ENCODE measurements at places on chromosomes 16 and 17. TPM values are rescaled to one million over a fixed set of nuclear protein-coding genes. Genes with fewer than 3 reads are reported as not detected.

The CCL17 gene
- total RNA-seq = not detected

The TANC2 gene
- total RNA-seq = 139 TPM

The OTOP2 gene
- under 0.01 TPM for total RNA-seq

DNA sequence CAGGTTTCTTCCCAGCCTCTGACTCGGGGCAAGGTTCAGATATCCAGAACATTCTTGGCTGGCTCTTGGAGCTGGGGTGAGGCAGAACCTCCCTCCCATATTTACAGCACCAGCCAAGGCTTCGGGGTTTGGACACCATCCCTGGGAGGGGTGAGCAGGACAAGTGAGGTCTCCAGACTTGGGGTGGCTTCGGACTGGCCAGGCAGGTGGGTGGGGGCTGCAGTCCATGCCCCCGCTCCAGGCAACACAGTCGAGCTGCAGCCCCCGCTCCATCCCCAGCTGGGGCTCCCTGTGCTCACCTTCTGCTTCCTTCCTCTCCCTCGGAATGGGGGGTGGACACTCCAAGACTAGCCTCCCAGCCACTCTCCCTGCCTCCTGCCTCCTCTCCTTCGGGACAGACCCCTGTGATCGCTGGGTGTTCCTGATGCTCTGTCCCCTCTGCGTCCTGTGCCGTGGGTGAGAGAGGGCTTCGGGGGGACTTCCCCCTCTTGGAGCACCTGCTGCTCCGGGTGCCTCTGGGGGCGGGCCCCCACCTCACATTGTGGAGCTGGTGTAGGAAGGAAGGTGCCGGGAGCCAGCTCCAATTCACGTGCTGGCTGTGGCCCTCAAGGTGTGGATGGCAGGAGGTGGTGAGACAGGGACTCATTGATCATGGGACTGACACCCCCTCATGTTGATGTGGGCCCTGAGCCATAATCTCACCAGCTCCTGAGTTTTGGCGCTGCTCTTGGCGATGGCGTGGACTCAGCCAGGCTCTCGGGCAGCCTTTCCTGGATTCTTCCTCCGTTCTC is 189.2 kb downstream of the SEC14L1 start:
- no peak for DNase-seq

GRCh38 chr16:85243308-85243707 is 131.0 kb upstream of the CIBAR2 start:
- peak; percentile 6 for DNase-seq

DNA sequence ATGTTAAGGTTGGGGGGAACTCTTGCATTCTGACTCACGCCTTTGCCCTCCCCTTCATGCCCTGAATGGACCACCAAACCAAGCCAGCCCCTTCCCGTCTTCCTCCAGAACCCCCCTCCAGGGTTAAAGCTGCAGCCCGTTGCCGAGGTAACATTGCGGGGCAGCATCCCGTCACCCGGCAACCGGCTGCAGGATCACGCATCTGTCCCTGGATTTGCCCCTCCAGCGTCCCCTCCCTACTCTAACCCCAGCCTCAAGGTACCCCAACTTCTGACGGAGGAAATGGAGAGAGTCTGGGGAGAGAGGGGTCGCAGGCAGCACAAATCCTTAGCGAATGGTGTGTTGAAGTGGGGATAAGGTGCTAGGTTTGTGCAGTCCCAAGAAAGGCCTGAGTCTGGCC is 563 bp upstream of the NLGN2 start:
- no peak for DNase-seq

DNA sequence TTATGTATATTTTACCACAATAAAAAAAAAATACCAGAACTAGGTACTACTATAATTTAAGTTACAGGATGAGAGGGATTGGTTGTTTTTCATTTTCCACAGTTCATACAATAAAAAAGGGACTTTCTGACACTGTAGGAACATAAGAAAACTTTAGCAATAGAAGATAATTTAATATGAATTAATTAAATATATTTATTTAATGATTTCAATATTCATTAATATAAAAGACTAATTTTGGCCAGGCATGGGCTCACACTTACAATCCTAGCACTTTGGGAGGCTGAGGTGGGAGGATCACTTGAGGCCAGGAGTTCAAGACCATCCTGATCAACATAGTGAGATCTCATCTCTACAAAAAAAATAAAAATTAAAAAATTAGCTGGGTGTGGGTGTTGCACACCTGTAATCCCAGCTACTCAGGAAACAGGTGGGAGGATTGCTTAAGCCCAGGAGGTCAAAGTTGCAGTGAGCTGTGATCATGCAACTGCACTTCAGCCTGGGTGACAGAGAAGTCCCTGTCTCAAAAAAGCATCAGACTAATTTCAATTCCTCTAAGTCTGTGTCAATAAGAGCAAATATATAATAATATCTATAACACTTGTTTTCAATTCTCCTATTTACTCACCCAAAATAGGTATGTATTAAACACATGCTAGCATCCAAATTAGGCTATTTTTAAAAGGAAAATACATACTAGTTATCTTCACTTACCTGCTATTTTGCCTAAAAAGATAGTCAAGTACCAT is 79.6 kb downstream of the BRIP1 start:
- DNase-seq = no peak

GRCh38 chr17:43714465-43715149 is 44.0 kb downstream of the SOST start:
- peak; percentile 66 for DNase-seq

DNA sequence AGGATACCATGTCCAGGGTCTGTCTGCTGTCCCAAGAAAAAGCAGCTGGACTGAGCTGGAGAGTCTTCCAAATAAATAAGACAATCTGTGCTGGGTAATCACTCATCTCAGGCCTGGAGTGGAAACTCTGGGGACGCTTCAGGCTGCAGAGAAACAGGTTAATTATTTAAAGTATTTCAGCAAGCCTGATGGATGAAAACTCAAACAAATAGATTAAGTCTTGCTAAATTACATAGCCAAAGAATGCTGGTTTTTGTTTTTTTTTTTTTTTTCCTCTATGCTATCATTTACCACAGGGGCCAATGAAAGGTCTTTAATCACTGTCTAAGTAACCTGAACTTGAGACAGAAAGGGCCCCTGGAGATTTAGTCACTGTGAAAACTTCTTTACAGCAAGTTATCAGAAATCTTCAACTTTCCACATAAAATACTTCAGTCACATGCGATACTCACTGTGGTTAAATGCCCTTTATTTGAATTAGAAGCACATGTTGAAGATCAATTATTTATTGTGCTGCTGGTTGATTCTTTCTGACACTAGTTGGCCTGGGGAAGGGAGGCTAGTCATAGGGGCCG is 31.0 kb upstream of the KCNJ2 start:
- no peak for DNase-seq

Measured in bronchial epithelial cell (primary cell).